ENCODE measurements at places on chromosomes 1 and 21. TPM values are rescaled to one million over a fixed set of nuclear protein-coding genes. Genes with fewer than 3 reads are reported as not detected.
A peak's percentile ranks its signal among the peaks of the same experiment; 100 is the strongest.

TRAF3IP3 gene
- not detected for total RNA-seq

NLRP3 gene
- not detected for total RNA-seq

RAB42 gene
- total RNA-seq: 0.83 TPM

JAM2 gene
- total RNA-seq: 0.83 TPM

RPE65 gene
- under 0.01 TPM for total RNA-seq

PRAMEF25 gene
- total RNA-seq: not detected

CXADR gene
- 0.83 TPM for total RNA-seq

AIRE gene
- not detected for total RNA-seq

TPTE gene
- total RNA-seq: not detected

ADGRL4 gene
- 3.2 TPM for total RNA-seq

DNA sequence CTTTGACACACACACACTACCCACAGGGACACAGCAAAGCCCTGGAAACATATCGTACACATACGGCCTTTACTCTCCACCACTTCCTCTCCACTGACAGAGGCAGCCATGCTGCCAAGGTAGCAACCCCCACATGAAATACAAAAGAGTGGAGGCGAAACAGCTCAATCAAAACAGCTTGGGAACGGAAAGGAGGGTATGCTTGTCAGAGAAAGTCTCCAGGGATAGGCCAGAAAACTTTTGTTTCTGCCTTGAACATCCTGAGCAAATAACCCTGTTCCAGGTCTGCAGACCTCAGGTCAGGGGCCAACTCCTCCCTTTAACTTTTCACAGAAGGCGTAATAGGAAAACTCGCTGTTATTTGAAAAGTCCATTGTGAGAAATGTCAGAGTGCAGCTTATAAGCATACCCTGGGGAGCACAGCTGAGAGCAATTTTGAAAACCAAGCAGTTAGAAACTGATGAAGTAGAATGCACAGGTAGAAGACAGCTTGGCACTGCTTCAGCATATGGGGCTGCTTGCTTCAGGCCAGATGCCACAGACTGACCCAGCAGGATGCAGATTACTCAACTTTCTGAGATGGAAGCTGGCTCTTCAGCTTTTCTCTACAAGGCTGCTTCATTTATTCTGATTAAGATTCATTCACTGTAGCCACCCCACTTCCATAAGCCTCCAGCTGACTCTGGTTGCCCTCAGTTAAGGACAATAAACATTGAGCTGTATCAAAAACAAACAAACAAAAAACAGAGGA lies 18.0 kb downstream of the KIAA0319L start:
- peaks cover 1% of the 10 kb centered on the region for H3K36me3 ChIP-seq
- H3K27ac ChIP-seq: peak overlapping the region; percentile 81
- no peak for DNase-seq
- H3K4me1 ChIP-seq: peaks cover 23% of the 10 kb centered on the region
- no peaks in the 10 kb centered on the region for H3K27me3 ChIP-seq

- H3K4me1 ChIP-seq: no peaks in the 10 kb centered on the region
- H3K27ac ChIP-seq: no peak overlapping the region
- H3K27me3 ChIP-seq: no peaks in the 10 kb centered on the region
- no peaks in the 10 kb centered on the region for H3K36me3 ChIP-seq
- no peak overlapping the region for H3K4me3 ChIP-seq
Observed at GRCh38 chr1:106080608-106081325, 975.7 kb upstream of the PRMT6 start.

GRCh38 chr1:100001462-100001861 lies 31.7 kb downstream of the SLC35A3 start:
- H3K27me3 ChIP-seq: no peaks in the 10 kb centered on the region
- DNase-seq: no peak
- no peaks in the 10 kb centered on the region for H3K36me3 ChIP-seq
- no peak overlapping the region for H3K4me3 ChIP-seq
- H3K27ac ChIP-seq: no peak overlapping the region
- H3K4me1 ChIP-seq: no peaks in the 10 kb centered on the region

- H3K4me1 ChIP-seq: peaks cover 4% of the 10 kb centered on the region
- no peak for DNase-seq
- peaks cover 3% of the 10 kb centered on the region for H3K27me3 ChIP-seq
- no peak overlapping the region for H3K27ac ChIP-seq
- H3K36me3 ChIP-seq: no peaks in the 10 kb centered on the region
Observed at GRCh38 chr1:24915816-24916602, 14.1 kb downstream of the RUNX3 start.

DNA sequence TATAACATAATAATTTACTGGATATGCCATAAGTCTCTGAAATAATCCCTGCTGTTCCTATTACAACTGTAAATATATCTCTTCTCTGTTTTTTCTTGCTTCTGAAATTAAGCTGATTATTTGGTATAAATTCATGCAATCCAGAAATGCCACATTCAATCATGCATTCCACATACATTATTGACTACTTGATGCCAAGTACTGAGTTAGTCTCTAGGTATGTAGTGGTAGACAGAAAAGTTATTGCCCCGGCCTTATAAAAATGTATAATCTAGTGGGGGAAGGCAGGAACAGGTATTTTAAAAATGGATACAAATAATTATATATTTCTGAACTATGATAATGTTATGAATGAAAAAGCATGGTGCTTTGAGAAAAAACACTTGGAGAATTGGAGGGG lies 338.6 kb upstream of the SNX7 start:
- no peaks in the 10 kb centered on the region for H3K27me3 ChIP-seq
- H3K36me3 ChIP-seq: no peaks in the 10 kb centered on the region
- H3K4me3 ChIP-seq: no peak overlapping the region
- no peak overlapping the region for H3K27ac ChIP-seq
- H3K4me1 ChIP-seq: peaks cover 18% of the 10 kb centered on the region

GRCh38 chr1:176801514-176802020 lies 338.6 kb downstream of the PAPPA2 start:
- H3K4me3 ChIP-seq: no peak overlapping the region
- no peaks in the 10 kb centered on the region for H3K27me3 ChIP-seq
- H3K36me3 ChIP-seq: no peaks in the 10 kb centered on the region

DNA sequence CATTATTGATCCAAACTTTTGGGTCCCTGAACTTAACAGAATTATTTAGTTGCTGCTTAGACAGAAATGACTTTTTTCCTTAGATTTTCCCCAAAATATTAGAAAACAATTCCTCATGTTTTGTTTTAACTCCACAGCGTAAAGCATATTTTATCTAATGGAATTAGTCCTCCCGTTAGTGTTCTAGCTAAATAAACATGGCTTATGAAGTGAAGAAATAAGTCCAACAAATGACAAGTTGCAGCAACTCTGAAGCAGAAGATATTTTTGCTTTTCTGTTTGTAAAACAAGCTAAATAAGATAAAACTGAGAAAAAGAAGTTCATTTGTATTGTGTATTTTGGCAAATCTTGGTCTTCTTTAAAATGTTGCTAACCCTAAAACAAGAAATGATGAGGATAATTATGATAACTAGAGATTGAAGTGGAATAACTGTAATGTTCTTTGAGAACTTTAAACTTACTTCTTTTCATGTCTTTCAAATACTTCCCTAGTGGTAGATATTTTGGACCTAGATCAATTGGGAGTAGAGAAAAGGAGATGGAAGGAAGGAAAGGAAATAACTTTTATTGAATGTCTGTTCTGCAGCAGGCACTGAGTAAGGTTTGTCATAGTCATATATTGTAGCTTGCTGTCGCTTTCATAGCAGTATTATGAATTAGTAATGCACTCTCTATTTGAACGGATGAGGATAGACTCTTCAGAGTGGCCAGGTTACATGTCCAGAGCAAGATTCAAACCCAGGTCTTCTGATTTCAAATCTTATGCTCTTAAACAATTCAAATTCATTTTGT lies 12.5 kb downstream of the NFIA start:
- H3K4me3 ChIP-seq: no peak overlapping the region
- H3K27ac ChIP-seq: no peak overlapping the region
- H3K27me3 ChIP-seq: no peaks in the 10 kb centered on the region
- H3K4me1 ChIP-seq: no peaks in the 10 kb centered on the region
- no peak for DNase-seq

- H3K4me3 ChIP-seq: no peak overlapping the region
- DNase-seq: peak; percentile 65
Observed at GRCh38 chr1:100921110-100921706, 25.3 kb downstream of the SLC30A7 start.

DNA sequence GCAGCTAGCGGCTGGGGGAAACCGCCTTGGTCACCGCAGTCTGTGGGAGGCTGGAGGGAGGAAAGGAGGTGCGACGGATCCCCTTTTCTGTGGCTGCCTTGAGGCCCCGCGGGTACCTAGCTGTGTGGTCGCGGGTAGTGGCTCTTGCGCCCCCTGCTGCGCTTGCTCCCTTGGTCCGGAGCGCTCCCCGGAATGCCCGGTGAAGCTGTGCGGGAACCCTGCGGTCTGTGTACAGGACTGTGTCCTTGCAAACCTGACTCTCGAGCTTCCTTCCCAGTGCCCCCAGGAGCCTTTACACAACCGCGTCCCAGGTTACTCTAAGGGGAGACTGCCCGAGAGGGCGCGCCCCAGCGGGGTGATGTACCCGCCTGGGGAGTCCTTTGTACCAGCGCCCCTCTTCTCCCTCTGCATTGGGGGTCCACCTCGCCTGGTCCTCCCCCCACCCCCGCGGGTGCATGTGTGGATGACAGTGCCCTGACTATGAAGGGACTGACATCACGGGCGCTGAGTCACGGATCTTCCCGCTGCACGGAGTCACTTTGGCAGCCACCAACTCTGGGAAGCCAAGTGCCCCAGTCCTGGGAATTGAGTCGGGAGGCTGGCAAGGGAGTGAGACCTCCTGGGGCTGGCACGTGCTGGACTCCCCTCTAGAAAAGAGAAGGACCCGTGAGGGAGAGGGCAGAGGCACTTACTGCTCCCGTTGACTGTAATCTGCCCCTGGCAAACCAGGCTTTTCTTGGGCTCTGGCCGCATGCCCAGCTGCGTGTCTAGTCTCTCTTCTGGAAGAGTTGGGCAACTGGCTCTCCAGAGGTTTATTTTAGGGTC lies 816 bp downstream of the IL6R start:
- peaks cover 12% of the 10 kb centered on the region for H3K27me3 ChIP-seq
- H3K36me3 ChIP-seq: no peaks in the 10 kb centered on the region
- H3K4me3 ChIP-seq: peak overlapping the region; percentile 72
- peak overlapping the region; percentile 88 for H3K27ac ChIP-seq
- peaks cover 21% of the 10 kb centered on the region for H3K4me1 ChIP-seq

DNA sequence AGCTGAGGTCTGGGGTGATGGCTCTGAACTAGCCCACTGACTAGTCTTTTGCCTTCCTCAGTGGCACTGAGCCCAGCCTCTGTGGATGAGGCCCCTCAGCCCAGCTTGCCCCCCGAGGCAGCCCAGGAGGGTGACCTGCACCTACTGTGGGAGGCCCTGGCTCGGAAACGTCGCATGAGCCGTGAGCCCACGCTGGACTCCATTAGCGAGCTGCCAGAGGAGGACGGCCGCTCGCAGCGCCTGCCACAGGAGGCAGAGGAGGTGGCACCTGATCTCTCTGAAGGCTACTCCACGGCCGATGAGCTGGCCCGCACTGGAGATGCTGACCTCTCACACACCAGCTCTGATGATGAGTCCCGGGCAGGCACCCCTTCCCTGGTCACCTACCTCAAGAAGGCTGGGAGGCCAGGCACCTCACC lies 87.8 kb downstream of the TRIM11 start:
- no peak overlapping the region for H3K4me3 ChIP-seq
- peaks cover 11% of the 10 kb centered on the region for H3K4me1 ChIP-seq
- no peak for DNase-seq
- H3K27ac ChIP-seq: no peak overlapping the region
- no peaks in the 10 kb centered on the region for H3K27me3 ChIP-seq

DNA sequence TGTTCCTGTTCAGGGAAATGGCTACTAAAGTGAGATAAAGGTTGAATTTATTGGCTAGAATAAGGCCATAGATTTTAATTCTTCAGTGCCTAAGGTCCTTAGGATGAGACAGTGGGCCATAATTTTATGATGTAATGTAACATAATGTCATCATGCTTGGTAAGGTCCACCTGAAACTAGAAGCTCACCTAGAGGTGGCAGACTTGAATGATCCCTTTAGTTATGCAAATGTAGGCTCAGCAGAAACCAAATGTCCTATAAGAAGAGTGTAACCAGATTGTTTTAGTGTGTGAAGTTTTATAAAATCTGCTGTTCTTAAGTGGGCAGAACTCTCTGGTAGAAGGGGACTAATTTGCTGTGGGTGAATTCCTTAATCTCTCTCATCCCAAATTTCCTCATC lies 13.5 kb upstream of the SETDB1 start:
- H3K36me3 ChIP-seq: no peaks in the 10 kb centered on the region
- no peak overlapping the region for H3K27ac ChIP-seq
- no peaks in the 10 kb centered on the region for H3K27me3 ChIP-seq
- DNase-seq: no peak

- H3K4me3 ChIP-seq: no peak overlapping the region
- no peak overlapping the region for H3K27ac ChIP-seq
- H3K4me1 ChIP-seq: peaks cover 2% of the 10 kb centered on the region
- H3K27me3 ChIP-seq: no peaks in the 10 kb centered on the region
- DNase-seq: no peak
Observed at GRCh38 chr1:97120806-97121205, 399.2 kb downstream of the PTBP2 start.

- no peaks in the 10 kb centered on the region for H3K27me3 ChIP-seq
- H3K36me3 ChIP-seq: no peaks in the 10 kb centered on the region
- no peaks in the 10 kb centered on the region for H3K4me1 ChIP-seq
- no peak for DNase-seq
Observed at GRCh38 chr1:231927431-231927830, 300.8 kb downstream of the DISC1 start.

DNA sequence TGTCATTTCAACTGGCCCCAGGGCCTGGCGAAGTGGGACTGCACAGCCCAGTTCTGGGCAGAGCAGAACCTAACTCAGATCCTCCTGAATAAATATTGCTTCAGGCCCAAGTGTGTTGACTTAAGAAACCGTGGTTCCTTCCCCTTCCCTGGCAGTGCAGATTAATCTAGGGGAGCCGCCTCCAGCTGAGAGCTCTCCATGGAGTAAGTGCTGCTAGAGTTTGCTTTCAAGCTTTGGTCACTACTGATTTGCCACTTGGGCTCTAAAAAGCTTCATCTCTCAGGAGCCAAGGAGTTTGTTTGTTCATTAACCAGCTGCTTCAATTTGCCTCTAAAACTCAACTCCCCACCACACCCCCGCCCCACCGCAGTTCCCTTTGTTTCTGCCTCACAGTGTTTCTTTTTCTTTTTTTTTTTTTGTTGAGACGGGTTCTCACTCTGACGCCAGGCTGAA lies 112.1 kb downstream of the DTL start:
- no peaks in the 10 kb centered on the region for H3K27me3 ChIP-seq
- no peaks in the 10 kb centered on the region for H3K4me1 ChIP-seq
- H3K27ac ChIP-seq: no peak overlapping the region
- H3K36me3 ChIP-seq: no peaks in the 10 kb centered on the region
- no peak for DNase-seq
- H3K4me3 ChIP-seq: no peak overlapping the region

DNA sequence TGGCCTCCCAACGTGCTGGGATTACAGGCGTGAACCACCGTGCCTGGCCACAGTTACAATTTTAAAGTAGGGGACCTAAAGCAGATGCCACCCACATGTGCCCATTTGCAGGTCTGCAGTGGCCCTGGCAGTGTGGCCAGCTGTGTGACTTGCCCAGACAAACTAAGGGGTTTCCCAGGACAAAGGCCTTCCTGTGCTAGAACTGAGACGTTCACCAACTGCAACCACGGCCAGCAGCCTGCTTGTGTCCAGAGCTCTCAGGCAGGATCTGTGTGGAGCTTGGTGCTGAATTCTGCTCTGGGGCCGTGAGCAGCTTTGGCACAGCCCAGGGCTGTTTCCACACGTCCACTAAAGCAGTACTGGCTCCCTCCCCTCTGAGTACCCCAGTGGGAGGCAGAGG lies 10.6 kb upstream of the PTTG1IP start:
- no peak overlapping the region for H3K27ac ChIP-seq
- peaks cover 6% of the 10 kb centered on the region for H3K4me1 ChIP-seq
- H3K36me3 ChIP-seq: no peaks in the 10 kb centered on the region
- peaks cover 9% of the 10 kb centered on the region for H3K27me3 ChIP-seq
